ENCODE measurements at places on chromosomes 2 and 18.

DNA sequence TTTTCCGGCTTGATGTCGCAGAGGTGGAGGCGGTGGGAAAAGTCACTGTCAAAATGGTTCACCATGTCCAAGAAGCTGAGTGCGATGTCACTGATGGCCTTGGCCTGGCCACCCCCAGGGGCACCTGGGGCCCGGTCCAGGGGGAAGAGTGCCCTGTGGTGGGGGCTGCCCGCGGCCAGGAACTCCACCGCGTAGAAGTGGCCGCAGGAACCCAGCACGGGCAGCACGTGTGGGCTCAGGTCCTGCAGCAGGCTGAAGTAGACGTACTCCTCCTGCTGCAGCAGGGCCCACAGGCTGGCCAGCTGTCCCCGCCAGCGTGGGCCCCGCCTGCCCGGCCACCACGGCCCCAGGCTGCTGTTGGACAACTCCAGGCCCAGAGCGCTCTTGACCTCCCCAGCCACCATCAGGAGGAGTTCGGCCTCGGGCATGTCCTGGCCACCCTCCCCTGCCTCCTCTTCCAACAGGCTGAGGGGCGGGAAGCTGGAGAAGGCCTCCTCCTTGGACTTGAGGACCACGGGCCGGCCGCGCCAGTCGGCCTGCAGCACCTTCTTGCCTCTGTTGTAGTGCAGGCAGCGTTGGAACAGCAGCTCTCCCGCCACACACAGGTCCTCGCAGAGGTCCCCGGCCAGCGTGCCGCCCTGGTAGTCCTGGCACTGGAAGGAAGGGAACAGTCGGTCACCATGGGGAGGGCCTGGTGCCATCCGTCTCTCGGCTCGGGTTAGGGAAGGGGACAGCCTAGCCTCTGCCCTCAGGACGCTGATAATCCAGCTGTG, 10.3 kb downstream of the DIPK1C start:
- no peak for DNase-seq

GRCh38 chr2:8475349-8476031, 206.4 kb upstream of the ID2 start:
- no peak for DNase-seq

- no peak for DNase-seq
Measured at GRCh38 chr2:241891988-241892298, 22.4 kb downstream of the RTP5 start.

GRCh38 chr2:168758970-168759820, 43.2 kb upstream of the NOSTRIN start:
- peak; percentile 48 for DNase-seq

DNA sequence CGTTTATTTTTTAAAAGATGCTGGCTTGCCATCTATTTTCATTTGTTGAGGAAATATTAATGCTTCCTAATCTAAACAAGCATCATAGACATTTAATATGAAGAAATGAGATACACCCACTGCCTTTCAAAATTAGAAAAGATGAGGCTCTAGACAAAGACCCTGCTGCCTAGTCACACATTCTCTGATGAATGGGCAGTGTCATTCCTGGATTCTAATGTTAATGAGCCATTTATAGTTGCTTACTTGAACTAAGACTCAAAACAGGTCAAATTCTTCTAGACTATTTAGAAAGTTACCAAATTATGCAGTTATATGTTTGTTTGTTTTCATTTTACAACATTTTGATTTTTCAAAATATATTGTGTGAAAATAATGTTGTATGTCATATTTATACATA, 237.6 kb downstream of the CDH7 start:
- no peak for DNase-seq

DNA sequence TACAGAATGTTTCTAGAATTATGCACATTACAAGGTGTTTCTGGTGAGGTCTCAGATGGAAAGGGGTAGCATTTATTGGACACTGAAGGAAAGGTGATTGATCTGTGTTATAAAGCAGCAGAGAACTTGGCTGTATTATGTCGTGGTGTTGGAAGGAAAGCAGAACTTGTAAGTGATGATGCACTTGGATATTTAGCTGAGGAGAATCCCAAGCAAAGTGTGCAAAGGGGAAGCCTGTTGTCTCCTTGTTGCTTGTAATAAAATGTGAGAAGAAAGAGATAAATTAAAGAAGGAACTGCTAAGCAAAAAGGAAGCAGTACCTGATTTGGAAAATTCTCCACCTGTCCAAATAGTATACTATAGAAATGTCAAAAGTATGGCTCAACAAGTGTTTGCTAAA, 12.2 kb upstream of the SCYGR5 start:
- peak; percentile 41 for DNase-seq

- no peak for DNase-seq
Measured at GRCh38 chr18:22152093-22152492, 17.3 kb upstream of the GATA6 start.

DNA sequence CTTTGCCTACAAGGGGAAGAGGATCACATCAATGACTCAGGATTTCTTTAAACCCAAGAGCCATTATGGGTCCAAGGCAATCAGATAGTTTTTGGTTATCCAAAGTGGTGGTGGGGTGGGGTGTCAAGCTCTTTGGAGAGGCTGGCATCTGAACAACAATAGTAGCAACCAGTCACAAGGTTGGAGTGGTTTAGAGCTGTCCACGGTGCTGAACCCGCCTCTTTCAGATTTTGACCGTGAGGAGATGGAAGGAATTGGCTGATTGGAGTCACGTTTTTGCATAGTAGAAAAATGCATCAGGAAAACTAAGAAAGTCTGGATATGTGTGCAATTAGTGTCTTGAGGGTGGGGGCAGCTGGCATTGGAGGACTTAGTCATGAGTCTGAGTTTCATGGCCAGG, 159.9 kb downstream of the LOXHD1 start:
- DNase-seq, result peak; percentile 56

All from suppressor macrophage treated with lipopolysaccharide for 1 hour (primary cell).